ENCODE measurements at places on chromosomes 12 and 14. TPM values are rescaled to one million over a fixed set of nuclear protein-coding genes. Genes with fewer than 3 reads are reported as not detected.

BCL11B gene
- 81.7 TPM for total RNA-seq

IL23A gene
- 11.7 TPM for total RNA-seq

ESR2 gene
- total RNA-seq, result 0.18 TPM

KRT77 gene
- not detected for total RNA-seq

DNA sequence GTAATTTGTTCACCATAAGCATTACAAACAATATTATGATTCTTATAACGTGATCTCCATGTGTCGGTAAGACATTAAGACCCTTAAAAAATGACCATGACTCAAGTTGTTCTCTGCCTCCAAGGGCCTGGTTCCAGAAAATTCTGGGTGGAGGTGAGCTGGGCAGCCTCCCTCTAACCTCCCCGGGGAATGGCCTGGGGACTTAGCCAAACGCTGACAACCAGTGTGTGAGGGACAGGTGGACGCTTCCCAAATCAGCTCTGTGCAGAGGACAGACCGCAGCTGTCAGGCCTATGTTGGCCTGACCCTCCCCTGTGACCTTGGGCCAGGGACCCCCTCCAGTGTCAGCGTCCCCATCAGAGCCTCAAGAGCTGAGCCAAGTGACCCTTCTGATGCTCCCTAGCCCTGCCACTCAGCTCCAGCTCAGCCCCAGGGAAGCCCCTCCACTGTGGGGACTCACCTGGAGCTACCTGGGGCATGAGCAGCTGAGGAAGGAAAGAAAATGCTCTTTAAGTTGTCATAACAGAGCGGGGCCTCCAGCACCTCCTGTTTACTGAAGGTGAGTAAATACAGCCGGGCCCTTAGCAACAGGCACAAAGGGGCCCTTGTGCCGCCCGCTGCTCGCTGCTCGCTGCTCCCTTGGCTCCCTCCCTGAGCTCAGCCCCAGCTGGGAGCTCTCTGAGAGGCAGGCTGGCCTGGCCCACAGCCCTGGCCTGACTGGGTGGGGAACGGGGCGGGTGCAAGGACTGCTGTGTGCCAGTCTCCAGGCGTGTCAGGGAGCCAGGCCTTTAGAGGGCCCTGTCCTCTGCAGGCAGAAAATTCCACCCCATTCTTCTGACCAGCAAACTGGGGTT, 116.6 kb downstream of the CALM1 start:
- DNase-seq, result no peak

DNA sequence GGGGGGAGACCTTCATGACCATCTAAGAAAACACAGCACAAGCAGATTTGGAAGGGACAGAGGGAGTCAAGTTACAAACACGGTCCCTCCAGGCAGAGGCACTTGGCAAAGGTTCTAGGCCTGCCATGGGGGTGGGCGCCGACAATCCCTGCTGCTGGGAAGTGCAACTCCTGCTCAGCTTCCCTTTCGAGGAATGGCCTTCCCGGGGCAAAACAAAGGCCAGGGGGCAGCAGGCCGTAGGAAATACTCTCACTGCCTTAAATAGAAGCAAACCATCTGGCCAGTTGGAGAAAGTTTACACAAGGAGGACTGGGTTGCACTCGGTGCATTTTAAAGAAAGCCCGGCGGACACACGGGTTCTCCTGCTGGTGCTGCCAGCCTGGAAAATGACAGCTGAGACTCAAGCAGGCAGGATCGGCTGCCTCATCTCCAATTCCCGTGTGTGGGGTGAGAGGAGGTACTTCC, 65.8 kb downstream of the ITPK1 start:
- no peak for DNase-seq

ARHGDIB gene
- total RNA-seq, result 1,491 TPM

NR1H4 gene
- not detected for total RNA-seq

GRCh38 chr14:47252802-47253201, 422.6 kb downstream of the MDGA2 start:
- no peak for DNase-seq

GRCh38 chr14:56587701-56588100, 8.1 kb downstream of the TMEM260 start:
- DNase-seq, result no peak

LMO3 gene
- not detected for total RNA-seq

- no peak for DNase-seq
Measured at GRCh38 chr14:103442288-103442687, 57.1 kb downstream of the MARK3 start.

DNA sequence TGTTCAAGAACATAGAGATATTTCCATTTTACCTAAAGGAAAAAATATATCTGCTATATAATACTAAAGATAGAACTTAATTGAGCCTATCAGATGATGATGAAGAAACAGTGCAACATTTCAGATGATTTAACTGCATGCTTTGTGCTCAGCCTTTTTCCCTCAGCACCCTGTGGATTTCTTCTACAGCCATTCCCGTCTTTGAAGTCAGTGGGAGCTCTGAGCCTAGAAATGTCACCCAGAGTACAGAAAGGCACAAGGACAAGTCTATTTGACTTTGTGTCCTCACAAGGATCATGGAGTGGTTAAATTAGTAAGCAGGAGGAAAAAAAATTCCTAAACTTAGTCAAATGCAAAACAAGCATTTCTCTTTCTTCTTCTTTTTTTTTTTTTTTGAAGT, 994.0 kb upstream of the FLRT2 start:
- no peak for DNase-seq

LRTM2 gene
- not detected for total RNA-seq

Data from activated CD4-positive, alpha-beta memory T cell treated with anti-CD3 and anti-CD28 coated beads, Interleukin-2, amount 10 ng/mL, durations not matched to agents 7 days and 5 days (primary cell).